Activated CD4-positive, CD25-positive, alpha-beta regulatory T cell treated with anti-CD3 and anti-CD28 coated beads, Interleukin-2, amount 50 U/mL, for 72 hours (primary cell): ENCODE measurements at places on chromosomes 1 and 21.

- peak; percentile 85 for DNase-seq
Measured at GRCh38 chr1:21659099-21659923, 9.8 kb downstream of the RAP1GAP start.

- DNase-seq = peak; percentile 79
Measured at GRCh38 chr1:16187748-16188401, 24.6 kb downstream of the ARHGEF19 start.

- DNase-seq = no peak
Measured at GRCh38 chr21:34857874-34858273, 189.1 kb downstream of the CLIC6 start.

GRCh38 chr1:20558191-20558590, 5.8 kb downstream of the FAM43B start:
- DNase-seq = no peak

DNA sequence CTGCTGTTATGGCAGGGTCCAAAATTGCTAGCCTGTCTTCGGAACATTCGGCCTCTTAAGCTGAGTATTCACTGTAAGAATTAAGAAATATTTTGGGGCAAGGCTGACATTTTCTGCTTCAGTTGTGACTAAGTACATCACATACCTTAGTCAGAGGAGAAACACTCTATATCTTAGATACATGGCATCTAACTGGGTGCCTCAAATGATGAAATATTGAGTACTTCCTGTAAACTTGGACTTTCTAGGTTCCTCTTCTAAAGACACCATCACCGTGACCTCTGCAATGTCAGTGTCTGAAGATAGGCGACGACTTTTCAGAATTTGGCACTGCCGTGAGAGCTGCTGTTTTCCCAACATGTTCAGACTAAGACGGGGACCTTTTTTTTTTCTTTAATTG, 65.6 kb downstream of the PCBP3 start:
- DNase-seq = no peak

- DNase-seq = no peak
Measured at GRCh38 chr1:97909266-97909665, 11.6 kb downstream of the DPYD start.
